Hematopoietic multipotent progenitor cell treated with erythropoietin and hydrocortisone succinate and interleukin-3 and kit ligand, for 4 days (in vitro differentiated cells): ENCODE measurements at places on chromosomes 2 and 18.
A peak's percentile ranks its signal among the peaks of the same experiment; 100 is the strongest.

- DNase-seq, result no peak
Measured at GRCh38 chr2:31877008-31877407, 133.8 kb downstream of the MEMO1 start.

DNA sequence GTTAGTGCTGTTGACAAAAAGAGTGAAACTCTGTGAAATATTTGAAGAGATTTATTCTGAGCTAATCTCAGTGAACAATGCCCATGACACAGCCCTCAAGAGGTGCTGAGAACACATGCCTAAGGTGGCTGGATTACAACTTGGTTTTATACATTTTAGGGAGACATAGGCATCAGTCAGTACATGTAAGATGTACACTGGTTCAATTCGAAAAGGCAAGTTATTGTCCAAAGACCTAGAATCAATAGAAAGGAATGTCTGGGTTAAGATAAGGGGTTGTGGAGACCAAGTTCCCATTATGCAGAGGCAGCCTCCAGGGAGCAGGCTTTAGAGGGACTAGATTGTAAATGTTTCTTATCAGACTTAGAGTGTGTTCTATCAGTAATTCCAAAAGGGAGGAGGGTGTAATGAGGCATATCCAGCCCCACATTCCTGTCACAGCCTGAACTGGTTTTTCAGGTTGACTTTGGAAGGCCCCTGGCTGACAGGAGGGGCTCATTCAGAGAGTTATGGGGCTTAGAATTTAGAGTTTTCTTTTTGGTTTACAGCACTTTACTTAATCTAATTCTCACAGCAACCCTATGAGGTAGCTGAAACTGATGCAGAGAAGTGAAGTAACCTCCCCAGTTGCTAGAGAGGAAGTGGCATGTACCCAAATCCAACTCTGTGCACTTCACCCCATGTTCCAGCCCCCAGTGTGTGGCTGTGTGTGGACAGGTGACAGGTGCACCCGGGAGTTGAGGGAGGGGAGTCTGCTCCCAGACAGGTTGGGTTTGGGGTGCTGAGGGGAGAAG lies 28.3 kb upstream of the ASAP2 start:
- no peak for DNase-seq

GRCh38 chr2:233922471-233922870 lies 5.3 kb downstream of the TRPM8 start:
- DNase-seq, result no peak

- DNase-seq, result no peak
Measured at GRCh38 chr18:23103449-23103848, 31.8 kb upstream of the CABLES1 start.

DNA sequence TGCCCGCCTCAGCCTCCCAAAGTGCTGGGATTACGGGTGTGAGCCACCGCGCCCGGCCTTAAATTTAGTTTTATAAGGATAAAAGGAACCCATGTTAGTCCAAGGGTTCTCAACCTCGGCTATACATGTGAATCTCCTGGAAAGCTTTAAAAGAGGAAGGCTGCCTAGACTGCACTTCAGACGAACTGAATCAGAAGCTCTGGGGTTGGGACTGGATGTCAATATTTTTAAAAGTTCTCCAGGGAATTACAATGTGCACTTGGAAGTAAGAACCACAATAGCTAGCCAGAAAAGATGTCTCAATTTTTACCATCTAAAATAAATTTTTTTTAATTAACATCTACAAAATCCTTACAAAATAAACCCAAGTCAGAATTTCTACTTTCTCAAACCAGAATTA lies 10.1 kb downstream of the LMAN2L start:
- DNase-seq, result no peak

- DNase-seq, result no peak
Measured at GRCh38 chr2:75327334-75327733, 128.0 kb upstream of the TACR1 start.

DNA sequence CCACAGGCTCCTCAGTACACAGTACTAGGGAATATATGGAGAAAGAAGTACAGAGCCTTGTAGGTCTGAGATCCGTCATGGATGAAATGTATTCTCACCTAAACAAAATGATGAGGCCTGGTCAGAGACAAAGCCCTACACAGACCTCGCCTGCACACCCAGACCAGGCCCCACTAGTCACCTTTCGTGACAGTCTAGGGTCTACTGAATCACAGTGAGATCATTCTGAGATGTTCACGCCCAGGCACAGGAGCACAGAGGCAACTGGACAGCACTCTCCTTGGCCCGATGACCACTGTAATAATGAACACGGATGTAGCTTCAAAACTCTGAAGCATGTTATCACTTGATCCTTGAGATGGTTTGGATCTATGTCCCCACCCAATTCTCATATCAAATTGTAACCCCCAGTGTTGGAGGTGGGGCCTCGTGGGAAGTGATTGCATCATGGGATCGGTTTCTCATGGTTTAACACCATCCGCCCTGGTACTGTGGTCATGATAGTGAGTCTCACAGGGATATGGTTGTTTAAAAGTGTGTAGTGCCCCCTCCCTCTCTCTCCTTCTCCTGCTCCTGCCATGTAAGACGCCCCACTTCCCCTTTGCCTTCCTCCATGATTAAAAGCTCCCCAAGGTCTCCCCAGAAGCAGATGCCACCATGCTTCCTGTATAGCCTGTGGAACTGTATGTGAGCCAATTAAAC lies 15.1 kb downstream of the DOCK10 start:
- DNase-seq, result peak; percentile 67

DNA sequence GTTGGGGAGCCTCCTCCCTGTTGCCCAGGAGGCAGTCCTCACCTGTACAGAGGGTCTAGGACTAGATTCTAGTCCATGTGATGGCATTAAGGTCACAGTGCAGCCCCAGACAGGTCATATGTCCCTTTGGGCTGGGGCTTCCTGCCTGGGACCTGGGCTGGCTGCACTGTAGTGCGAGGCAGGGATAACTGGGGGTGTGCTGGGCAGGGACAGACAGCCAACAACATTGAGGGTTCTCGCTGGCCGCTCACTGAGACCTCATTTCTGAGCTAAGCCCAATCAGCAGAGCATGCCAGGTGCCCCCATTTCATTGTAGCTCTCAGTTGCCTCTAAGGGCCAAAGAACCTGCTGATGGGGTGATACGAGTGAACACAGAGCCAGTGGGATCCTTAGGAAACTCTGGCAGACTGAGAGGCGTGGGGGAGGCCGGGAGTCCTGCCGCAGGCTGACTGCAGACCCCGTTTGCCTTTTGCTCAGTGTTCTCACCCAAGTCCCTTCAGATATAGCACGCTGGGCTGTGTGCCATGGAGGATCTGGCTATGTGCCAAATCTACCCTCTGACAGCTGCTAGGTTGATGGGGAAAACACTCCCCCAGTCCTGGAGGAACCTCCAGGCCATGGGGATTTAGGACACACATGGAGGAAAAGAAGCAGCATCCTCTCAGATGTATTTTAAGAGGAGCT lies 51.9 kb downstream of the DYSF start:
- DNase-seq, result peak; percentile 20

DNA sequence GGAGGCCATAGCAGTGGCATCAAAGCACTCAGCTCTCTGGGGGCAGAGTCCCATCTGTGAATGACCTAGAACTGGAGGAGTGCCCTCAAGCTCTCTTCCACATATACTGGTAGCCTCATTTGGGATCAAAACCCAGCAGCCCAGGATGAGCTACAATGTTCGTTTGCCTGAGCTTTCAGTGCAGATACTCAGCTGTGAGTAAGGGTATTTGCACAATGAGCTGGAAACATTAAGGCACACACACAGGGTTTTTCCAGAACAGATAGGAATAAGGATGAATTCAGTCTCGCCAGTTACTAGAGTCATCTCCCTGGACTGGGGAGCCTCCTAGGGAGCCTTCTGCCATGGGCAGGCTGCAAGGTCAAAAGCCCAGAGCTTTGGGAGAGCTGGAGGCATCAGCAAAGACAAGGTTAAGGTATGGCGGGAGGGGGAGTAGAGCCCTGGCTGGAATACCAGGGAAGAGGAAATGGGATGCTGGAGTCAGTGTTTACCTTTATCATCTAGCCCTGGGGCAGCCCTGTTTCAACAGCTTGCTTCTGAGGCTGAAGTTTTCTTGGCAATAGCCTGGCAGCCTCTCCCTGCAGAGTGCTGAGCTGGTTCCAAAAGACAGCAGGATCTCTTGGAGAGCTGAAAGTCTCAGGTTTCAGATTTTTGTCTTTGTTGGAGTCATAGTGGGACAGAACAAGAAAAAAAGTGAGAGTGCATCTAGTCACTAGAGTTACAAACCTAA lies 187.7 kb downstream of the LOXHD1 start:
- DNase-seq, result no peak

- DNase-seq, result no peak
Measured at GRCh38 chr18:54931152-54931551, 28.1 kb downstream of the CCDC68 start.

DNA sequence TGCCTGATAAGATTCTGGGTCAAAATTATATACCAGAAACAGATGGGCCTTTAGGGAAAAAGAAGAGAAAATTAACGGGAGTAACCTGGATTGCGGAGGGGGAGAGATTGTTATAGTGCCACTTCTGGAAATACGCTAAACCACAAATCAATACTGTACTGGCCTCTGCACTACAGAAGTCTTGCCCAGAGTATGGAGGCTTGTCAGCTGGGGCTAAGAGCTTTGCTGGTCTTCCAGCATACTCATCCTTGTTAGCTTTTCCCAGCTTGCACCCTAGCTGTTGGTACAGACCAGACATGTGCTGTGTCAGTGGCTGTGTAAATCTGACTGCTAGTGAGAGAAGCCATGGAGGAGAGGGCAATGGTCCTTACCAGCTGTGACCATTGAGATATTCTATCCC lies 8.9 kb downstream of the AGBL5 start:
- DNase-seq, result no peak

- DNase-seq, result no peak
Measured at GRCh38 chr2:21939967-21940366, 816.2 kb downstream of the TDRD15 start.

GRCh38 chr2:17171446-17172049 lies 346.7 kb downstream of the RAD51AP2 start:
- DNase-seq, result peak; percentile 55

DNA sequence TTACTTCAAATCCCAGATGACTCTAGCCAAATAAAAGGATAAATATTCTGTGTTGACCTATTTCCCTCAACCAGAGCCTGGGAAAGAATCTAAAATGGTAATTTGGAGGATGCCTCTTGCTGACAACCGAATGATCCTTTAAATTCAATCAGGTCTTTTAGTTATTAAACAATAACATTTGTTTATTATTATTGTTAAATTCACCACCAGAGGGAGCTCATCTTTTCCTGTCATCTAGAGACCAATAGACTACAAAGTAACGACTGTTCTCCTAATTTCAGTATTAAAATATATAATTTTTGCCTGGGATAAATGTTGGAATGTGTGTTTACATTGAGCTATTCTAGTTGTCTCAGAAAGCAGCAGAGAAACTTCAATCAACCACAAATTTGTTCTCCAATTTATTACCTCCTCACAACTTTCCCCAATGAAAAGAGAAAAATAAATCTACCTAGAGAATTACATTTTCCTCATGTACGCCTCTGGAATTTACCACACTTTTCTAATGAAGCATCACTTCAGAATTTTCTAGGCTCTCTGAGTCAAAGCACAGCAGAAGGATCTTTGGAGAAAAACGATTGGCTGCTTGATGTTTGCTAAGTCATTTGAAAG lies 142.7 kb downstream of the SCG2 start:
- DNase-seq, result peak; percentile 47

- DNase-seq, result no peak
Measured at GRCh38 chr2:230953845-230954244, 28.8 kb upstream of the GPR55 start.

GRCh38 chr2:231110551-231110950 lies 14.3 kb downstream of the HTR2B start:
- peak; percentile 38 for DNase-seq

DNA sequence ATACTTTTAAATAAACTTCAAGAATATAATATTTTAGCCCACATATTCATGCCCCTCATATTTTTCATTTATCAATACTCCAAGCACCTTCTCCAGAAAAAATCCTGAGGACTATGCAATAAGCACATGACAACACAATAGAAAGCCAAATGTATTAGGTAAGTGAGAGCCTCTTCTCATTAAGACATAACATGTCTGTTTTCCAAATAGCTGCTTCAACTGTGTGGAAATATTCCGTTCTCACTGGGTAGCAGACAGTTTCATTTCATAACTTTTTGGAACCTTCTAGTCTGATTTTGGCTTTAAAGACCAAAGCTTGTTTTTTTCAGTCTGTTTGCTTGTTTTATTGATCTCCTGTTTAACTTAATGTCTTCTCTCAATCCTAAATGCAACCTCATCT lies 137.8 kb downstream of the PIK3C3 start:
- no peak for DNase-seq

- no peak for DNase-seq
Measured at GRCh38 chr2:39607538-39608262, 58.0 kb upstream of the TMEM178A start.

DNA sequence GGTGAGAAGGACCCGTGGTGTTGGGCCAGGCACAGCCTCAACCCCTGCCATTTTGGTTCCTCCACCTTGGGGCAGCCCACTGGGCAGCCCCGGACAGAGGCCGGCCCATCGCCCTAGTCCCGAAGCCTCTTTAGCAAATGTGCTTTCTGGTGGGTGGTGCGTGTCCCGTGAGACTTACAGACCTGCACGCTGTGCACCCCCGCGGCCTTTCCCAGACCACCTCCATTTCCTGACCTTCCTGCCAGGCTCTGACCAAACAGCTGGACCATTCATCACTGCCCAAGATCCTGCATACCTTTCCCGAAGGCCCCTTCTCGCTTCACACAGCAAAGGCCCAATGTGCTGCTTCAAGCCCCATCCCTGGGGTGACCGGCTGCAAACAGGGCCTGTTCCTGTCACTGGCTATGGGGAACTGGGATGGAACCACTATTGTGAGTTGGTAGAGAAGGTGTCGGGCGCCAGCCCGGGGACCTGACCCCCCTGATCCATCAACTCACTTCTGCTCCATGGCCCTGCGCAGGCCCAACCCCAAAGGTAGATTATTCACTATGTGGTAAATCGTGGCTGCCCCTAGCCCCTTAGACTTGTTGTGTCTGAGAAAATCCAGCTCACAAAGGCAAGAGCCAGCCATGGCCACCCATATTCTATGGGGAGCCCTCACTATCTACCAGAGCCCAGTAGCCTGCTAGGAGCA lies 341.0 kb downstream of the EIPR1 start:
- DNase-seq, result no peak

GRCh38 chr2:133780099-133780996 lies 212.1 kb upstream of the NCKAP5 start:
- DNase-seq, result peak; percentile 70

DNA sequence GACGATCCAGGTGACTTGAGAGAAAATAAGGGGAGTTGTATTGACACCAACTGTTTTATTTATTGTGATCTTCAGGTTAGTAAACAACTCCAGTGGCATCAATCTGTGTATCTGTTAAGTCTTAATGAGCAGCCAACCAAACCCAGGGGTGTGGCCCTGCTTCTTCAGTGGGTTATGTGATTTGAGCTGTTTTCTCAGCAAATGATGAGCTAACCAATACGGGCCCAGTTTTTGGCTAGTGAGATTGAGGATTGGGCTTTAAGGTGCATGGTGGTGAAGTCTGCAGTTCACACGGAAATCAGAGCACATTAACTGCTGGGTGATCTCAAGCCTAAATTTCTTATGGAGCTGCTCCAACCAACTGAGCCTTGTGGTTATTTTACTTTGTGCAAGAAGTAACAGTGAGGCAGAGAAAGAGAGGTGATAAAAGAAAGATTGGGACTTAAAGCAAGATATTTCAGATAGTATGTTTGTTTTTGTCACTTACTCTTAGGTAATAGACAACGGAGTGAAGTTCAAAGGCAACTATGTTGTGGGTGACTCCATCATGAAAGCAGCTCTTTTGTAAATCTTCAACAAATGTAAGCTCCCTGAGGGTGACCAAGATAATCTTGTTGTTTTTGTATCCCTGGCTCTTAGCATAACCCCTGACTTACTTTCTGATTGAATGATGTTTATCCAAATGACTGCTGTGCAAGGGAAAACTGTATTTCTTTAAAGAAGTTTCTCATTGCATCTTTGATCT lies 2.4 kb downstream of the MTCL1 start:
- DNase-seq, result no peak

- DNase-seq, result no peak
Measured at GRCh38 chr18:44893966-44894365, 213.3 kb downstream of the SETBP1 start.
